ENCODE measurements at places on chromosomes 4 and X.

DNA sequence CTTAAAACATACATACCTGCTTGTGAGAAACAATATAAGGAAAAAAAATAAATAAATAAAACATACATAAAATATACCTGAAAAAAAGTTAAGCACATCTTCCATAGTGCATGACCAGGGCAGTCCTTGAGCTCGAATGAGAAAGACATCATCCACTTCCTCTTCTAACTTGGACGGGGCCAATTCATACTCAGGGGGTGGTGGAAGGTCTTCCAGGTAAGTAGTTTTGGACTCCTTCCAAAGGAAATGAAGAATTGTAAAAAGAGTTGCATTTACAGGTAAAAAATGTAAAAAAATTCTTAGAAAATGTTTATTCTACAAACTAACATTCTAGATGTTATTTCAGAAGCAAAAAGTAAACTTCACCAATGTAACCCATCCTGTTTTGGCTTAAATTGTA is 3.6 kb downstream of the GRSF1 start:
- no peak for DNase-seq

- no peak for DNase-seq
Observed at GRCh38 chr4:54268151-54268550, 39.1 kb downstream of the PDGFRA start.

DNA sequence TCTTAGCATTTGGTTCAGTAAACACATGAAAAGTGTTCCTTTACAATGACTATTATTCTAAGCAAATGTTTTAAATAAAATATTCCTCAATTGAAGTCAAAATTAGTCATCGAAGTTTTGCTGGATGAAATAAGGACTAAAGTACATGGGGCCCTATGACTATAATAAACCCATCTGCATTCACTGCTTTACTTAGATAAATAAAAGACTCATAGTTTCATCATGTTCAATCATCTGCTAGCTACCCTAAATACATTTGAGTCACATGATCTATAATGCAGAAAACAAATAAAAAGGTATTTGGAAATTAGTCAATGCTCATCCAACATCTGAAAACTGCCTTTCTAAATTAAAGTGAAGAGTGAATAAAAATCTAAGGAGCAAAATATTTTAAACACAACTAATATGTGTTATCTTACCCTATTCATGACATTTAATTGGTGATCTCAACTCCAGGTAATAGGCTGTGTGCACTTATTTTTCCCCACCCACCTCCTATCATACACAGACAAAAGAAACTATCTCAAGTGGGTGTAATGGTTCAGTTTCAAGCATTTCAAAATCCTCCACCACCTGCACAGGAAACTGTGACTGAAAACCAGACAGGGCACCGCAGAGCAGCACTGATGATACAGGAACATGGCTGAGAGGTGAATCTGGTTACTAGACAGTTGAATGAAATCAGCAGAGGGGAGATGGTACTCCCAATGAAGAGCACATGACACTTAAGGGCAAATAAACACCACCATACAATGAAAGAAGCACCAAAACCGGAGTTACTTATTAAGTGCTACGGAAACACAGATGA is 78.6 kb downstream of the CAMK2D start:
- DNase-seq: no peak

- no peak for DNase-seq
Observed at GRCh38 chr4:85274955-85275354, 200.0 kb upstream of the ARHGAP24 start.

DNA sequence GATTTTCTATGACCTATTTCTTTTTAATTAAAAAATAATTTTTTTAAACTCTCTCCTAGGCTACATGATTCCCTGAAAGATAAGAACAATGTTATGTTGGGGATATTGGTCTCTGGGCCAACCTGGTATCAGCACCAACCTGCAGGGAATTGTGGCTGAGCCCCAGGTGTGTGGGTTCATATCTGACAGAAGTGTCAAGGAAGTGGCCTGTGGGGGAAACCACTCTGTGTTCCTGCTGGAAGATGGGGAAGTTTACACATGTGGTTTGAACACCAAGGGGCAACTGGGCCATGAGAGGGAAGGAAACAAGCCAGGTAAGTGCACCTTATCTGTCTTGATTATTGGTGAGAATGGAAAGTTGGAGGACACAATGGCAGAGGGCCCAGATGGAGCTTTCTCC is 13.5 kb downstream of the HERC3 start:
- no peak for DNase-seq

Measured in SW480 (cell line).